ENCODE measurements at places on chromosomes 3 and 15.

DNA sequence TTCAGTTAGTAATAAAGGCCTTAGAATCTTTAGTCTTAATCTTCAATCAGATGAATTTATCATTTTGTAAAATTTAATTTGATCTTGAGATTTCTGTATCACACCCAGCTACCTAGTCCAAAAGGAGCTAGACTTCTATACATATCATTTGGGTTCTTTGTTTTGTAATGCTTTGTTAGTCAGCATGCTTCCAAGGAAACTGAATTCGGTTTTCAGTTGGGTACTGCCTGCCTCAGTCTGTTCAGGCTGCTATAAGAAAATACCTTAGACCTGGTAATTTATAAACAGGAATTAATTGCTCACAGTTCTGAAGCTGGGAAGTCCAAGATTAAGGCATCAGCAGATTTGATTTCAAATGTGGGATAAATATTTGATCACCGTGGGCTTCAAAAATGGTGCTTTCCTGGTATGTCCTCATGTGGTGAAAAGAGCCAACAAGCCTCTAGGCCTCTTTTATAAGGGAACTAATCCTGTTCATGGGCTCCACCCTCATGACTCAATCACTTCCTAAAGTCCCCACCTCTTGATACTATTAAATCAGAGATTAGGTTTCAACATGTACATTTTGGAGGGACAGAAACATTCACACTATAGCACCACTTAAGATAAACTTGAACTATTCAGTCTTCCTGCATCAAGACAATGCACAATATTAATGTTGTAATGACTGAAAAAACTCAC, 800.7 kb downstream of the NAALADL2 start:
- no peak for DNase-seq

- DNase-seq, result no peak
These were observed 20.9 kb downstream of the PDE8A start for GRCh38 chr15:85002517-85002916.

GRCh38 chr3:52065264-52065756, 8.9 kb upstream of the DUSP7 start:
- no peak for DNase-seq

DNA sequence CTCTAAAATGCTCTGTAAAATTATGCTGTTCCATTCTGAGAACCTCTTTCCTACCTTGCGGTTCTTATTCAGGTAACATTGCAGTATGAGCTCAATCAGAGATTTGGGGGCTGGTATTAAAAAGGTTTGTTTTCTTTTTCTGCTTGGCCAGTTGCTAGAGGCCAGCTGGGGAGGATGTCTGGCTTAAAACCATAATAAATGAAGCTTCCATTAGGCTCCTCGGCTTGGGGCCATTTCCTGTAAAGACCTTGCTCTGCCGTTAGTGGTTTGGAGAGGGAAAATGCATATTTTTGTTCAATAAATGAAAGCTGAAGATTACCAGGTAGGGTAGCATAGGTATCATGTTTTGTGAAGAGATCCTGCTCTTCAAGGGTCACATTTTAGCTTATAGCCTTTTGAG, 55.2 kb downstream of the MCTP2 start:
- DNase-seq, result no peak

DNA sequence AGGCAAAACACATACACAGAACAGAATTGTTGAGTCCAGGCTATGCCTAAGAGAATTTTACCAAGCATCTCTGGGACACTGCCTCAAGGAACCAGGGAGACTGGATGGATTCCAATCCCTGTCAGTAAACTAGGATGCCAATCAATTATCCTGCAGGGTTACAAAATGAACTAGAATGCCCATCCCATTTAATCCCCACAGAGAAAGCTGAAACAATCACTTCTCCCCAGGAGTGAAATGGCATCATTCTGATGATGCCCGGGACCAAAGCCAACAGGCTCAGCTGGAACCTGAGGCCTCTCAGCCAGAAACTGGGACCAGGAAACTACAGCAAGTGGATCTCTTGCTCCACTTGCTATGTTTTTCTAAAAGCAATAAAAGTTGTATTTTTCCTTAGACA, 130.0 kb upstream of the TJP1 start:
- no peak for DNase-seq

- no peak for DNase-seq
These were observed 73.3 kb downstream of the SETMAR start for GRCh38 chr3:4376499-4376898.

DNA sequence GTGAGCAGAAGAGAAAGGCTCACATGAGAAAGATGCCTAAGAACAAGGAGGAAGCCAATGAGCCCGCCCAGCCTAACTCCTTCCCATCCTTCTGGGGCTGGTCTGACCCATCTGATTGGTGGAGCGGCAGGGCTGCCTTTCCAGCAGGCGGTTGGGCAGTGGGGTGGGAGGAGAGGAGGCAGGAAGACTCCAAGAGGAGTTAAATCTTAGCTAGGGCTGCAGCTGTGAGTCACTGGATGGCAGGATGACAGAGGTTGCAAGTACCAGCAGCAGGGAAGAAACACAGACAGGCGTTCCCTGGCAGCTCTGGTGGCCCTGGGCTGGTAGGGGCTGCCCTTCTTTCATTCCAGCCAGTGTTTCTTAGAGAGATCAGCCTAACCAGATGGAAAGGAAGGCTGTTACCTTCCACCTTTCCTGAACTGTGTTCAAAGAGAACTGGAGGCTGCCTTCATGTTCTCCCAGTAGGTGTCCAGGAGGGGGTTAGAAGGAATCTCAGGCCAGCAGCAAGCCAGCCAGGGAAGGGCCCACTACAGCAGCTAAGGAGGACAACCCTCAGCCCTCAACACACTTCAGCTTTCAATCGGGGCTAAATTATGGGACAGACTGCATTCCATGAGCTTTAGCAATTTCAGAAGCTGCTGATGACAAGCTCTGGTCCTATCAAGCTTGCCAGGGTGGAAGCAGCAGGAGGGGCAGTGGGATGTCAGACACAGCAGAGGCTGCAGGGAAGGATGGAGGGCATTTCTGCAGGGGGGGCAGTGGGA, 50.3 kb downstream of the CHSY1 start:
- DNase-seq, result no peak

DNA sequence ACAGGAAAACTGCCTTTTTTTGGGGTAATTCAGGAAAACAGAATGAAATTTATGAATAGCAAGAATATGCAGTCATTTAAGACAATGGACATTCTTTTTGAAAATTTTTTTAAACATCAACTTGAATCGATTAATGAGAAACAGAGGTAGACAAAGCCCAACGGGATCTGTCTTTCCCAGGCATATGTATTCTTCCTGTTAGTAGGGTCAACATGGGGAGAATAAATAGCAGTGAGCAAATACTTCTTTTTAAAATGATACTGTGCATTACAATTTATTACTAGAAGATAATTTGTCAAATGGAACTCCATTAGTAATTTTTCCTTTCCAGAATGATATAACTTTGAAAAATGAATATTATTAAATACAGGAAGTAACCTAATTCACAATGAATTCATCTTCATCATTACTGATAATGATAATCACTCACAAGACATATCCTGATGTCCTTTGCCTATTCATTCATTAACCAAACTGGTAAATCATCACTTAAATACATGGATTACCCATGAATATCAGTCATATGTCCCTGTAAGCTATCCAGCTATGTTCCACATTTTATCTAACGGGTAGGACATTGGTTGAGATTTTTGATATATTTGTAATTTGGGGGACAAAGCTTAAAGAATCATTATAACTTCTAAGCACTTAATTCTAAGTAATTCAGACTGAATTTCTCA, 209.2 kb upstream of the CDIN1 start:
- DNase-seq, result no peak

GRCh38 chr3:24686808-24687207, 192.2 kb upstream of the THRB start:
- DNase-seq, result no peak

DNA sequence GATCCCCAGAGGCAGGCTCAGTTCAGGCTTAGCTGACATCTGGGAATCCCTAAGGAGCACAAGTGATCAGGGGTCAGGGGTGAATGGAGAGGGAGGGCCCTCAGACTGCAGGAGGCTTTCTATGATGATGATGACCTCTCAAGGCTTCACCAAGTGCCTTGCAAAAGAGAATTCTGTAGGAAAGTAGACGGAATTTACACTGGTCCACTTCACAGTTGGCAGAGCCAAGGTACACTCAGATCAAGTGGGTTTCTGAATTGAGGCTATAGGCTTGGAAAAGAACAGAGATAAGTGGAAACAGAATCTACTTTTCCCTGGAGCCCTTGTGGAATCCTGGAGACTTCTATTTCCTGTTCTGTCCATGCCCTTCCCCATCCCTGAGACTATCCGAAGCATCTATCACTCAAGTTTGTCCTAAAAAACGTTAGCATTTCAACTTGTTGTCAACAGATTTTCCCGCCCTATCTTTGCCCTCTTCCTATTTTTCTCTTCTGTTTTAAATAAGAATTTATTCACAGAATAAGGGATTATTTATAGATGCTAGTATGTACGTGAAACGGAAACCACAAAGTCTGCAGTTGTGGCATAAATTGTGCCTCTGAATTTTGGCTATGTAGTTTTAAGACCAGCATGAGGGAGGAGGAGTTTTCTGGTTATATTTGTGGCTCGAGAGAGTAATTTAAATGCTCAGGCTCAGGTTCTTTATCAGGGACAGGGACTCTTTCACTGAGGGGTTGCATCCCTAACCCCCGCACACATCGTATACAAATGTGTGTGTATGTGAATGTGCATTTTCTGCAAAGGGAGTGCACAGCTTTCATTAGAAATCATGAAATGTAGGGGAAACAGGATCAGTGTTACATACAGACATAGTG, 12.8 kb downstream of the GCSAM start:
- DNase-seq, result no peak

DNA sequence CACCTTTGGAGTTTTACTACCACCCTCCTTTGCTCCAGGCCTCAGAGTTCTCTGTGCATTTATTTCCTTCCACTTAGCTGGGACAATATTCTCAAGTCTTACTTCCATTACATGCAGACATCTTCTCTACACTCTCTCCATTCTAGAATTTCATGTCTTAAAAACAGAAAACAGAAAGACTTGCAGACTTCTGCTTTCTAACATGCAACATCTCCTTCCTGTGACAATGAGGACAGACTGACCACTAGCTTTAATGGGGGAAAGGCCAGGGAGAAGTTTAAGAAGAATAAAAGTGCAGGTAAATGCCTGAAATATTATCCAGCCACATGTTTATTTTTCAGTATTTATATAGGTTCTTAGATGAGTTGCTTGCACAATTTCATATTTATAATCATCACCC, 17.1 kb upstream of the CSTA start:
- no peak for DNase-seq

GRCh38 chr3:102165367-102165766, 269.4 kb upstream of the ZPLD1 start:
- DNase-seq, result no peak

DNA sequence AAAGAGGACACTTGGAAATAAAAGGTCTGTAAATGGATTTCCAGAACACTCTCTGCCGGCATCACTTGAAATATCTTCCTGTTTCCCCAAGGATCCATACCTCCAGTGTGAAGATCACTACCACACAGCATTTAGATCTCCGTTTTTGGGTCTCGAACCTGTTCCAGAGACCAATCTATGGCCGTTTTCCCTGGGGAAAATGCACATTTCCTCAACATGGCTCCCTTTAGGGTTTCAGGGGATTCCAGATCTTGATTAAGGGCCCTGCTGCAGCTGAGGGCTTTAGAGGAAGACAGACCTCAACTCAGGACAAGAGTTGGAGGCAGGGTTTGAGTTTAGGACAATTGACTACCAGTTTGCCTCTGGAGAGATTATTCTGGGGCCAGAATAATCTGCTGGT, 2.1 kb downstream of the CTSH start:
- DNase-seq, result no peak

DNA sequence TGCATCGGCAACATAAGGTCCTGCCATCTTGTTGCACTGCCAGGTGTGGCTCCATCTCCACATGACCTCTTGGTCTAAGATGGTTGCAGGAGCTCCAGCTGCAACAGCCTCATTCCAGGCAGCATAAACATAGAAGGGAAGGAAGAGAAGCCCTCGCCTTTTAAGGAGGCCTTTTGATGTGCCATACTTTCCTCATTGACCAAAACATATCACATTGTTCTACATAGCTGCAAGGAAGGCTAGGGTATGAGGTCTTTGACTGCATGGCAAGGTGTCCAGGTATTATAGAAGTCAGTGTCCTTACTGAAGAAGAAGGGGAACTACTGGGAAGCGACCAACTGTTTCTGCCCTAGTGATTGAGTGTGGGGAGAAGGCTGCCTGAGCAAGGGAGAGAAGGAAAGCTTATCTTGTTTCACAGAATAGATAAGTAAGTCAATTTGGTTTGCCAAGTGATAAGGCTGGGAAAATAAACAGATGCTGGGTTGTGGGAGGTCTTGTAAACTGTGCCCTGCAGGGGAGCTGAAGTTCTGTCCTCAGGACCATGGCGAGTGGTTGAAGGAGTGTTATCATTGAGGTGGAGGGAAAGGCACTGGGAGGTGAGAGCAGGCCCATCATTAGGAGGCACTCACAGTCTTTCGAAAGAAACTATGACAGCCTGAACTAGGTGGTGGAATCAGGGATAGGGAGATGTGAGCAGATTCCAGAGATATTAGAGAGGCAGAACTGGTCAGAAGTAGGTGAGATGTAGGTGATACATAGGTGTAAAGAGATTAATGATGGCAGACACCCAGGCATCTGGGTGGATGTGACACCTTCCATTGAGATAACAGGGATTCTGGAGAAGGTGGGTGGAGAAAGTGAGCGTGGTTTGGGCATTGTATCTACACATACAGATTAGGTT, 93.8 kb upstream of the IGF1R start:
- no peak for DNase-seq

DNA sequence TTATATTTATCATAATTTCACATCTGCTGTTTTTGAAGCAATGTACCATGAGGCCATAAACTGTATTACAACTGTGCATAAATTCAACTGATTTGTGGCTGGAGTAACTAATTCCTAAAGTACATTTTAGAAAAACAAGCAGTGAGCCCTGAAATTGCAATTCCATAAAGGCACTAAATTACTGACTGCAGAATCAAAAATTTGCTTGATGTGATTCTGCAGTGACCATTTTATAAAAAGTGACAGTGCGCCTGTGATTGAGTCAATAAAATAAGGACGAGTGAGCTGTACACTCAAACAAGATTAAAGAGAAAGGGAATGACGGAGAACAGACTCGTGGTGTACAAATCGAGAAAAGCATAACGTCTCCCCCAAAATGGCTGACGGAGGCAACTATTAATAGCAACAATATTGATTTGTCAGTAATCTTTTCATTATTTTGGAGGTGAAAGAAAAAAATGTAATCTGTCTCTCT, 121.4 kb upstream of the MEIS2 start:
- DNase-seq, result no peak

GRCh38 chr3:188534633-188535032, 380.7 kb downstream of the LPP start:
- DNase-seq, result no peak
